ENCODE measurements at places on chromosomes 1 and 21.

- no peak for DNase-seq
Observed at GRCh38 chr1:89550995-89551394, 26.4 kb downstream of the LRRC8B start.

GRCh38 chr1:219227360-219228057 lies 53.8 kb downstream of the LYPLAL1 start:
- DNase-seq = no peak

- DNase-seq = no peak
Observed at GRCh38 chr1:158327481-158327880, 3.9 kb downstream of the CD1B start.

GRCh38 chr1:41752514-41753170 lies 166.1 kb downstream of the HIVEP3 start:
- DNase-seq = no peak

- no peak for DNase-seq
Observed at GRCh38 chr1:205936846-205937586, 6.2 kb downstream of the SLC26A9 start.

GRCh38 chr21:37827913-37828312 lies 88.3 kb downstream of the KCNJ6 start:
- DNase-seq = peak; percentile 12

DNA sequence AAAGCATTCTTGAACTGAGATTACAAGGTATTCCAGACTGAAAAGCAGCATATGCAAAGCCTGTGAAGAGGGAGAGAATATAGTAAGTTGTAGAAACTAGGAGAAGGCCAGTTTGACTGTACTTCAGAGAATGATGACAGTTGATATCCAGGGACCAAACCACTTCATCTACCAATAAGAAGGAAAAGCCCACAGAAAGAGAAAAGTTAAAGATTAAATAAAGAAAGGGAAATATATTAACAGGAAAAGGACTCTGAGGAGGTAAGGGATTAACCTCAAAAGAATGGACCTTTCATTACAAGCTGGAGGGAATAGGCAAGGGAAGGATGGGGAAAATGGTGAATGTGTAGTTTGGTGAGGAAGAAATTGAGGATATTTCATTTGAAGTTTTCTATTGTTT lies 180.2 kb upstream of the CACYBP start:
- no peak for DNase-seq

DNA sequence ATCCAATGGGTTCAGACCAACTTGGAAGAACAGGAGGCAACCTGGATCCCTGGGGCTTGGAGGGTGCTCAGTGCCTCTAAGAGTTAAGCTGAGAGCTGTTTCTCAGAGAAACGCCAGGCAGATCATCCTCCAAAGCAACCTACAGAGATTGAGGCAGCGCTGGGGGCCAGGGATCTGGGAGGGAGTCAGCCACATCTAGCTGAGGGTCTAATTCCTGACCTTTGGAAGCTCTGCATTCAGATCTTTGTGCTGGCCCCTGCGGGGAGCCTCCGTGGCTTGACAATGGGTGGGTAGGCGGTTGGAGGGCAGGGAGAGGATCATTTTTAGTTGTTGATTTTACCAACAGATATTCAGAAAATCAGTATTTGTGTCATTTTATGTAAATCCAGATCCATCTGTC lies 79.3 kb downstream of the DDX20 start:
- DNase-seq = no peak

DNA sequence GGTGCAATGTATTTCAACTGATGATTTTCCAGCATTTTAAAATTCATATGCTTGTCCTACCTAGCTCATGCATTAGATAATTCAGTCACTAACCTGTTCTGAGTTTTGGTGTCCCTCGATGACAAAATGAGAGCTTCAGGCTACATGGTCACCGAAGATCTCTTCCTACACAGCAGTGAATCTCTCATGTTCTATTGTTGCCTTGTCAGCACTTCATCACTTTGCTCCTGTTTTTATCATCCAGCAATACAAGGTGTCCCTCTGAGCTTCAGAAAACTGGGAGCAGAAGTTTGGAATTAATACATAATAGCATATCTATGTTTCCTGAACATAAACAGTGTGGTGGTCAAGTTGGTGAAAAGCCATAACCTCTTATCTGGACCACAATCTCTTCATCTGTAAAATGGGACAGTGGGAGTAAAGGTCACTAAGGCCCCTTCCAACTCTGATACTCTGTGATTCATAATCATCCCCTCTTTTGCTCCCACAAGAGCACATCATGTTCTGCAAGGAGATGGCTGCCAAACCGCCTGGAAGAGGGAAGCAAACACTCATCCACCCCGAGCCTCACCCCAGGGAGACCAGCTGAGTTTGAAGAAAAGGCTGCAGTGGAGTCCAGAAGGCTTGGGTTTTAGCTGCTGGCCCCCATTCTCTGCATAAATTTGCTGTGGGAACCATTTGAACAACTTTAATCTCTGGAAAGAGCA lies 137.9 kb upstream of the F3 start:
- no peak for DNase-seq

DNA sequence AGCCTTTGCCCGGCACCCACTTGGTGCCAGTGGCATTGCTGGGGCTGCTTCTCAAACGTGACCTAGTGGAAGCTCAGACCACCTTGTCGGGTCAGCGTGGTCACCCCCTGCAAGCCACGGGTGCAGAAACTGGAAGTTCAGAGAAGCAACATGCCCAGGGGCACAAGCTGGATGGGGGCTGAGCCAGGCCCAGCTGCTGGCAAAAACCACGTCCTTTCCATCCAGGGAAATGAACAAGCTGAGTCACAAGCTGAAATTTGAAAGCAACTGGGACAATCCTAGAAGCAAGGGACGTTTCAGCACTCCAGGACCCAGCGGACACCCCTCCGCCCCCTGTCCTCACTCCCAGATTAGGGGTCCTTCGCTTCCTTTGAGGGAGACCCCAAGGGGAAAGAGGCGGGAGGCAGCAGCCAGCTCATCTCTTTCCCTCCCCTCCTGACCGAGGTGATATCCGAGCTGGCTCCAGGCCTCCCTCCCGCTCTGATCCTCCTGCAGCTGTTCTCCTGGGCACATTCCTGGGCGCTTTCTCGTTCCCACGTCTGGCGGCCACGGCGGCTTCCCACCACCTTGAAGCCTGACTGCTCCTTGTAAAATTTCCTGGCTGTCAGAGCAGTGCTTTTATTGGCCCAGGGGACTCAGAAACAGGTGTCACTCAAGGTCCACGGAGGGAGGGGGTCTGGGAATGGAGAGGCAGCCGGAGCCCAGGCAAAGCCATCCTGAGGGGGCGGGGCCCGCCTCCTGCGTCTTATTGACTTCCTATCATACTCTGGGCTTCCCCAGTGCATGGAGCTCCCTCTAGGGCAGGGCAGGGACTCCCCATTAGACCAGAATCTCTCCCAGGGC lies 62.8 kb downstream of the PAX7 start:
- DNase-seq = no peak

DNA sequence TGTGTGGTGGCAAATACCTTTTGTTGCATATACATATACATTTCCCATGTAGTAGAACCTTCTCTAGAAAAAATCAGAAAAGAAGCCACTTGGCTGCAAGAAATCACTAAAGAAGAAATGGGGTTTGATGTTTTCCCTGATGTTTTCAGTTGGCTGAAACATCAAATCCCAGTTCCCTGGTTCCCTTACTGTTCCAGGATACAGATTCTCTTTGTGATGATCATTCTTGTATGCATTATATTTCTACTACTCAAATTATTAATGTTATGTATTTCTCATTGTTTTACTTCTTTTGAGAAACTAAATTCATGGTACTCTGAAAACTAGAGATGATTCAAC lies 7.6 kb downstream of the RNU1-2 start:
- DNase-seq = no peak

DNA sequence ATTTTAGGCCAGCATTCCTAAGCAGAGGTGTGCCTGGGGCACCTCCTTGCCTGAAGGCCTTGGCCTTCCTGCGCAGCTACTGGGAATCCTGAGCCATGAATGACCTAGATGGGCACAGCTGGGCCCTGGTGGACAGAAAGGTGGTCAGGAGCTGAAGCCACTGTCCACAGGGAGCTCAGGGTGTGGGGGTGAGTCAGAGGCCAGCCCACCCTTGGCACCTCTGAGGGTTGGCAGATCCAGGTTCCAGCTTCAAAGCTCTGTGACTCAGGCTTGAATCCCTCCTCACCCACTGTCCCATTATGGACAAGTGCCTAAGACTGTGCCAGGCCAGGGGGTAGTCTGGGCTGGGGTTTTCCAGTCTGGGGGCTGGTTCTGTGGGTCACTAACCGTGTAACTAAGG lies 6.4 kb upstream of the EDN2 start:
- DNase-seq = no peak

- DNase-seq = no peak
Observed at GRCh38 chr1:14745789-14746188, 147.3 kb downstream of the KAZN start.

DNA sequence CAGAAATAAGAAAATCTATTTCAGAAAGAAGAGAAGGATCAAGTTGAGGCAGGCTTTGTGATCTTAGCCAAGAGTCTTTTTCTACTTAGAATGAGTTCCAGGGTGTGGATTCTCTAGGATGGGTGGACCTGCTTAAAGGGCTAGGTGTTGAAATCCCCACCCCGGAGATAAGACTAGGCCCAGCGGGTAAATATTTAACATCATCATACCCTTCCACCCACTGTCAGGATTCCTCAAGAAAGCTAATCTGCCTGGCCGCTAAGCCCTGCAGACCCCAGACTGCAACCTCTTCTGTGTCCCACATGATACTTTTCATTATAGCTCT lies 5.8 kb downstream of the IGSF9 start:
- no peak for DNase-seq

- no peak for DNase-seq
Observed at GRCh38 chr1:217274416-217274815, 356.5 kb downstream of the GPATCH2 start.

DNA sequence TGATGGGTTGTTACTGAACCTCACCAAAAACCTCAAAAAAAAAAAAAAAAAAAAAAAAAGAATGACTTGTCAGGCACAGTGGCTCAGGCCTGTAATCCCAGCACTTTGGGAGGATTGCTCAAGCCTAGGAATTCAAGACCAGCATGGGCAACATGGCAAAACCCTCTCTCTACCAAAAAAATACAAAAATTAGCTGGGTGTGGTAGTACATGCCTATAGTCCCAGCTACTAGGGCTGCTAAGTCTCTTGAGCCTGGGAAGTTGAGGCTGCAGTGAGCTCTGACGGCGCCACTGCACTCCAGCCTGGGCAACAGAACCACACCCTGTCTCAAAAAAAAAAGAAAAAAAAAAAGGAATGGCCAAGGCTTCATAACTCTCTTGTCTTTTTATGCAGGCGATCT lies 11.1 kb downstream of the CHAF1B start:
- no peak for DNase-seq

GRCh38 chr1:182608845-182609610 lies 4.8 kb upstream of the RGS16 start:
- no peak for DNase-seq

Data from NCI-H1694 (cell line).